ENCODE measurements at places on chromosomes 5 and 9. TPM values are rescaled to one million over a fixed set of nuclear protein-coding genes. Genes with fewer than 3 reads are reported as not detected.

The FRRS1L gene
- 0.69 TPM for total RNA-seq

The WDR38 gene
- not detected for total RNA-seq

The UGT3A2 gene
- total RNA-seq = not detected

The CDKN2B-AS1 gene
- total RNA-seq = not detected

The ZNF454 gene
- total RNA-seq = 1.7 TPM

The LCN1 gene
- total RNA-seq = not detected

The TICAM2 gene
- total RNA-seq = 1.2 TPM

The TAF11L5 gene
- total RNA-seq = not detected

The DMRTA1 gene
- 0.14 TPM for total RNA-seq

The FUT7 gene
- total RNA-seq = not detected

The LHX6 gene
- not detected for total RNA-seq

The PCDHB13 gene
- total RNA-seq = 0.23 TPM

The TOR2A gene
- total RNA-seq = 15.0 TPM

The IL9 gene
- not detected for total RNA-seq

The C5orf58 gene
- not detected for total RNA-seq

The NXNL2 gene
- total RNA-seq = 3.1 TPM

The RFX3 gene
- 1.6 TPM for total RNA-seq

The HAND1 gene
- not detected for total RNA-seq

The NUTM2F gene
- not detected for total RNA-seq

The RETREG1 gene
- total RNA-seq = 6.4 TPM

The SYK gene
- total RNA-seq = 15.7 TPM

The NPR2 gene
- total RNA-seq = 11.0 TPM

The ZFP37 gene
- total RNA-seq = 0.58 TPM

The MRPL22 gene
- total RNA-seq = 52.2 TPM

The TSLP gene
- total RNA-seq = 0.07 TPM

The NOL8 gene
- 19.8 TPM for total RNA-seq

The SLC6A3 gene
- total RNA-seq = not detected

The RLN2 gene
- total RNA-seq = 6.0 TPM

The FBLL1 gene
- total RNA-seq = not detected

The RAPGEF6 gene
- 12.9 TPM for total RNA-seq

The NSG2 gene
- total RNA-seq = not detected

The TOR4A gene
- total RNA-seq = 56.1 TPM

The ASS1 gene
- 9.4 TPM for total RNA-seq

The ELOVL7 gene
- total RNA-seq = 6.3 TPM

The GRM6 gene
- not detected for total RNA-seq

The LCN15 gene
- total RNA-seq = not detected

The IL7R gene
- total RNA-seq = 1.6 TPM

The FOXD4L6 gene
- not detected for total RNA-seq

The SNCAIP gene
- 1.1 TPM for total RNA-seq

The MATR3 gene
- 175 TPM for total RNA-seq

The ADCY2 gene
- not detected for total RNA-seq

The BNC2 gene
- total RNA-seq = 3.7 TPM

The GPR21 gene
- total RNA-seq = not detected

The IFNB1 gene
- total RNA-seq = not detected

The NANS gene
- total RNA-seq = 147 TPM
